ENCODE measurements at places on chromosomes 2 and 18. TPM values are rescaled to one million over a fixed set of nuclear protein-coding genes. Genes with fewer than 3 reads are reported as not detected.

DNA sequence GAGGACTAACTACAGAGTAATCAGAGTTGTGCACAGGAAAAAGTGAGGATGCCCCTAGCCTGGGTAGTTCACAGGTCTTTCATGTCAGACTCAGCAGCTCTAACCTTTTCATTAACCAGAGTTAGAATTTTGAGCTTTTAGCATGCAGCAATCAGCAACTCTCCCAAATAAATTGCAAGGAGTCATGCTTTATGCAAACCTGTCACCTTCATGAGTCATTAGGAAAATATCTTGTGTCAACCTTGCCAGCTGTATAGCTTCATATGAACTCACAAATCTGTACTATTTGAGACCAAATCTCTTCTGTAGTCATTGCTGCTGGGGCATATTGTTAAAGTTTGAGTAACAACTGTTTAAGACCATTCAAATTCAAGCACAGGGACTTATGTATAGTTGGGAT lies 382.3 kb upstream of the NT5C1B start:
- peak; percentile 52 for DNase-seq

DNA sequence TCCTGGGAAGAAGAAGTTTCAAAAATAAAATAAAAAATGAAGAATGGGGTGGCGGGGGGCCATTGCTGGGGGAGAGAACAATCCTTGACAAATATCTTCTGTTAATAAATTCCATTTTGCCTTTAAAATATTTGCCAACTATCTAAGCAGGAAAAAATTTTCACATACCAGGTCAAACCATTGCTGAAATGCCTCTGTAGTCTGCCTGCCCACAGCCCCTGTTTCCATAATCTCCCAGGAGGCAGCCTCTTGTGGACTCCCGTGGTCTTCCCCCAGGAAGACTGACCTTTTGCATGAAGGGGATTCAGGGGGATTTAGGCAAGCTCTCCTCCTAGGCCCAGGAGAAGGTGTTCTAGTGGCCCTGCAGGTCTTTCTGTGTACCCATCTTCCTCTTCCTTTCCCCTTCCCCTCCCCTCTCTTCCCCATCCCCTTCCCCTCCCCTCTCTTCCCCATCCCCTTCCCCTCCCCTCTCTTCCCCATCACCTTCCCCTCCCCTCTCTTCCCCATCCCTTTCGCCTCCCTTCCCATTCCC lies 61.0 kb downstream of the RPL37A start:
- DNase-seq: no peak

Gene RNF181
- 213 TPM for total RNA-seq

- DNase-seq: no peak
These were observed 18.4 kb upstream of the PIK3C3 start for GRCh38 chr18:41936471-41937134.

- DNase-seq: no peak
These were observed 13.8 kb upstream of the CCDC68 start for GRCh38 chr18:54973046-54973445.

Gene SLC4A5
- total RNA-seq: 0.45 TPM

Gene CKAP2L
- total RNA-seq: 26.4 TPM

DNA sequence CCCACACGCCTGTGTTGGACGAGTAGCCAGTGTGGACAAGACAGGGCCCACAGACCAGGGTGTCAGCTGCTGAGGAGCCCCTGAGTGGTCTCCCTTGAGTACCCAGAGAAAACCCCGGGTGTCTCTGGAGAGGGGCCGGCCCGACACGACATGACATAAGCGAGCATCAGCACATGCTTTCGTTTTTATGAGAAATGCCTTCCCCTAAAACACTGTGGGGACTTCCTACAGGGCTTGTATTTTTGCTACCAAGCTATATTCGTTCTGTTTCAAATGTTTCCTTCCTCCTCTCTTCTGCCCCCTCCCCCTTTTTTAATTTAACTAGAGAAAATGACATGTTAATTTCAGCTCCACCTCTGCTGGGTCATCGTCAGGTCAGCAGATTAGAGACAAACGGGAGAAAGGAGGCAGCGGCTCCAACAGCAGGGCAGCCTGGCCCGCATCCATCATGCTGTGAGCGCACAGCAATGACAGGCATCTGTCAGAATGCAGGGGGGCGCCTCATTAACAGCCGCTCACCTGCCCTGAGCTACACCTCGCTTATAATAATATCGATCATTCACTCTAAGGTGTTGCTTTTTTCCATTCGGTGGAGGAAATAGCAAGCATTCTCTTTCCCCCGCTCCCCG lies 286.2 kb downstream of the ZNF516 start:
- DNase-seq: peak; percentile 4

GRCh38 chr2:11411768-11412448 lies 54.1 kb downstream of the E2F6 start:
- peak; percentile 76 for DNase-seq
